ENCODE measurements at places on chromosomes 16 and 17.

DNA sequence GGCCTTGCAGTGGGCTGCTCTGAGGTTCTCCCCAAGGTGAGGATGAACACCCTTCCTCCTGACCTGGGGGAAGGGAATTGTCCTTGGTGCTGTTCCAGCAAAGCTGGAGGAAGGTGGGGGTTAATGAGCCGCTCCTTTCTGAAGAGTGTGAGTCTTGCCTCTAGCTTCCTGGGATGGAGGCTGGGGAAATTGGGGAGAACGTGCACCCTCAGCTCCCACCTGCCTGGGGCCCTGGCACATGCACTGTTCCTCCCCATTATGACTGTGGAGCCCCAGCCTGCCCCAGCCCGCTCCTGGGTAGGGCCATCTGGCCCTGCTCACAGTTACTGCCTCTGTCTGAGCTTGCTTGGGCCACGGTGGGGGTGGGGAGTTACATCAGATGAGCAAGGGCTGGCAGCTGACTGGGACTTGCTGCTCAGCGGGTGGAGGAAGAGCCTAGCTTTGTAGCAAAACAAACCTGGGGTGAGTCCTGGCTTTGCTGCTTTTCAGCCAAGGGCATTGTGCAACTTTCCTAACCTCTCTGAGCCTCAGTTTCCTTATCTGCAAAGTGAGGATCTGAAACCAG, 11.1 kb downstream of the TNS4 start:
- peaks cover 60% of the 10 kb centered on the region for H3K4me1 ChIP-seq
- H3K27me3 ChIP-seq: peaks cover 5% of the 10 kb centered on the region
- peak; percentile 30 for DNase-seq
- no peak overlapping the region for H3K4me3 ChIP-seq

DNA sequence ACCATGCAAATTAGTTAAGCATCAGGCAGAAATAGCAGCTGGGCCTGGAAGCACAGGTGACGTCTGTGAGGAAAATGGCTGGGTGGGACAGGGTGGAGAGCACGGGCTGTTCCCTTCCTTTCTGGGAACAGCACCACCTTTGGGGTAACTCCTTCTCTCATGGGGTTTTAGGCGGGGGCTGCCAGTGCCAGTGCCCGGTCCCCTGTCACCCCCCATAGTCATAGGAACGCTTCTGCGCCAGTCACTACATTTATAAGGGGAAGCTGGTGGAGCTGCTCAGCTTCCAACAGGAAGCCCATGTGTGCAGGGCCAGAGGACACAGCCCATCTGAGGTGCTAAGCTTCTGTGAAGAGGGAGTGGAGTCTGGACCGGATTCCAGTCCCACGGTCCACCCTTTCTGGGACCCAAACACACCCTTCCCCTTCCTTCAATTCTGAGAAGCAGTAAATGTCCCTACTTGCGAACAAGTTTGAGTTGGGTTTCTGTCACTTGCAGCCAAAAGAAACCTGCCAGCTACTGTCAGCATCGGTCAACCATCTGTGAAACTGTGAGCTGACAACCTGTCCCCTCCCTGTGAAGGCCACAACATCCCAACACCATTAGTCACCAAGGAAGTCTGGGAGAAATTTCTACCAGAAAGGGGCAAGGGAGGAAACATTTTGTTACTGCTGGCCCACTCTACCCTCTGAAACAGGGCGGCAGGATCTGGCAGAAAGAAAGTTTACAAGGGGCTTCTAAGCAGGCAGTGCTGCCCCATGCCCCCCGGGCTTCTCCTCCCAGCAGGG, 86.0 kb upstream of the AMZ2 start:
- H3K27ac ChIP-seq: no peak overlapping the region
- DNase-seq: no peak
- H3K27me3 ChIP-seq: no peaks in the 10 kb centered on the region
- H3K4me1 ChIP-seq: peaks cover 5% of the 10 kb centered on the region

- peaks cover 3% of the 10 kb centered on the region for H3K36me3 ChIP-seq
- H3K4me1 ChIP-seq: no peaks in the 10 kb centered on the region
- no peak for DNase-seq
- no peaks in the 10 kb centered on the region for H3K27me3 ChIP-seq
Observed at GRCh38 chr17:74240618-74241205, 27.3 kb downstream of the TTYH2 start.

DNA sequence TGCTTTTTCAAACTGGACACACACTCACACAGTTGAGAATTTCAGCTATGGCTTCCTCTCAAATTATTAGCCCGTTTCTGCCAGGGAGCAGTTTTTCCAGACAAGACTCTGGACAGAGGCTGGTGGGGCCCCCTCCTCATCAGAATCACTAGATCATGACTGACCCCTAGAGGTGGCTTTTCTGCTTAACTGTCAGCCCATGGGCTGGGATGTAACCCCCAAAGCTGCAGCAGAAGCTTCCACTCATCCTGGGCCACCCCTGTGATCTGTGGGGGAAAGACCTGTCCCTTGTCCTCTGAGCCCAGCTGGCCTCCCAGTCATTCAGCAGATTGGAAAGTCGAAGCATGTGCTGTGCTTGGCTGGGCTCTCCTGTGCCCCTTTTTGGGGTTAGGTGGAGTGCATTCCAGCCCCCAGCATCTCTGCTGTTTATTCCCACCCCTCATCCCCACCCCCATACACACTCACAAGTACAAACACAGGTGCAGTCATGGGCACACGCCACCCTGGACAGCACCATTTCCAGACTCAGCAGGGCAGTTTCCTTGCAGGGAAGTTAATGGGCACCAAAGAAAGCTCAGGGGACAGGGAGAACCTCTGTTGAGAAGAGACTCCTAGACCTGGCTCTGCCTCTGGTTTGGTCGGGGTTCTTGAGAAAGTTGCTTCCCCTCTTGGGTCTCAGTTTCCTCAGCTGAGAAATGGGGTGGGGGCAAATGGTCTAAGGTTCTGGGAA, 77.6 kb upstream of the RBL2 start:
- no peaks in the 10 kb centered on the region for H3K27me3 ChIP-seq
- H3K4me3 ChIP-seq: no peak overlapping the region
- H3K36me3 ChIP-seq: no peaks in the 10 kb centered on the region
- H3K27ac ChIP-seq: no peak overlapping the region
- no peak for DNase-seq
